ELR (cell line): ENCODE measurements at places on chromosomes 11 and 22.

DNA sequence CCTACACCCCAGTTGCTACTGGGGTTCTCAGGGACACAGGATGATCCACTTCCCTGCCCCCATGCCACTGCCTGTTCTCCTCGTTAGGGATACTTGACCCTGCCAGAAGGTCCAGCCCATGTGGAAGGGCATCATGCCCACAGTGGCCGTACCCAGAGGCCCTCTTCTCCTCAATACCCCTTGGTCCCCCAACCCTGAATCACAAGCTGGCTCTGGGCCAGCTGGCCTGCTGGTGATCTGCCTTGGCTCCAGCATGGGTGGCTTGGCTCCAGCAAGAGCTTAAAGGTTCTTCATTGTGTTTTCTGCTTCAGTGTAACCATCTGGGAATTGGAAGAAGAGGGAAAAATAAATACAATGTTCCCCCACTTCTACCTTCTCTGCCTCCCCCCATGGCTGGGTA, 11.1 kb upstream of the TPBGL start:
- no peak for DNase-seq

DNA sequence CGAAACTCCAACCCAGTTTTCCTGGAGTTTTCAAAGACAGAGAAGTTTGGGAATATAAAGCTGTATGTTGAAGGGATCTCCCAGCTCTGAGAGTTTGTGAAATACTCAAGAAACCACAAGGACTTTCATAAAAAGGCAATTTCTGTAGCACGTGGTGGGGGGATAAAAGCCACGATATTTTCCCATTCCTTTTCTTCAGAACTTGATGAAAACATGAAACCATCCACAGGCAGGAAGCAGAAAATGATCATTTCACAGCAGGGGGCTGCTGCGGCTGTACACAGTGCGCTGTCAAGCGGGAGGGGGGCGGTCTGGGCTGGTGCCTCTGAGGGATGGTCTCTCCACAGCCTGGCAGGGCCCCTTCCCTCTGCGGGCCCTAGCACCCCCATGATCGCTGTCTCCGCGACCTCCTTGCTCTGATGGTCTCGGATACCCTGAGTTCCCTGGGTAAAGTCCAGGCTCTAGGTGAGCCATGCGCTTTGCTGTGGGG, 423.2 kb downstream of the MN1 start:
- no peak for DNase-seq

DNA sequence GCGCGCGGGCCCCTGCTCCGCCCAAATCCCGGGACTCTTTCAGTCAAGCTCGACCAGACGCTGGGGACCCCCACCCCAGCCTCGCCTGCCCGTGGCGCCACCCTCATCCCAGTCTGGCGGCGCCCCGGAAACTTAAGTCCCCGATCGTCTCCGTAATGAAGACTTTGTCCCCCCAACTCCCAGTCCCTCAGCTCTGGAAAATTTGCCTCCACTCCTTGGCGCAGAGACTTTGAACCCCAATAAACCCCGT, 348 bp downstream of the PLCB3 start:
- no peak for DNase-seq

DNA sequence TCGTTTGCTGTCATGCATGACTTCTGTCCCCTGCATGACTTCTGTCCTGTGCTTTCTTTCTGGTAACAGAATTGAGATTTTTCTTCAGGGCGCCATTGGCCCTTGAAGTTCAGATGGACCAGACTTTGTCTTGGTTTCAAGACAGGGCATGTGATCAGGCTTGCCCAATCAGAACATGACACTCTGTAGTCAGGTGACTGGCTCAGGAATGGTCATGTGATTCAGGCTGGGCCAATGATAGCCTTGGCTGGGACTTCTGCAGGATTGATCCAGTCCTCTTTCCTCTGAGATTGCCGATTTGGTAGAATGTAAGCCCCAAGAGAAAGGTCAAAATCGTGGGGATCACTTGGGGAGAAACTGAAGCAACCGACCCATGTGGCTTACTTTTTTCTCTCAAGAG, 90.5 kb upstream of the ALX4 start:
- no peak for DNase-seq

GRCh38 chr11:77823775-77824174, 2.8 kb downstream of the AAMDC start:
- no peak for DNase-seq

GRCh38 chr11:74579577-74580270, 12.7 kb upstream of the POLD3 start:
- no peak for DNase-seq
